H54 (cell line): ENCODE measurements at places on chromosomes 1 and 21.

DNA sequence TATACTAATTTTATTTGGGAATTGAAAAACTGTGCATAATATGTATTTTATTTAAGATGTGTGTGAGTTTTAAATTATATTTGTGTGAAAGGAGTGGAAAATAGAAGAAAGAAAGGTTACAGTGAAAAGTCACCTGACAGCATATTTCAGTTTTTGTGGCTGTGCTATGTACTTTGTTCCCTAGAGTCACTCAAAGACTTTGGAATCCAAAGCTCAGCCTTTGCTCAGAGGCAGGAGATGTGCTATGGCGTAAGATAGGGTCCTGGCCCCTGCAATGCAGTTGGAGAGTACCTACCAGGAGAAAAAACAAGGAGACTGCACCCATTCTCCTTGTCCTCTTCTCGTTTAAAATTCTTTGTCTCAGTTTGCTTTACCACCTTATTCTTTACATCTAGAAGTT, 2.9 kb downstream of the CCDC30 start:
- DNase-seq = no peak

- no peak for DNase-seq
These were observed 62.6 kb upstream of the FAM20B start for GRCh38 chr1:178962853-178963711.

- DNase-seq = no peak
These were observed 711.2 kb downstream of the MRPL39 start for GRCh38 chr21:24895885-24896734.

- DNase-seq = no peak
These were observed 6.5 kb upstream of the C2CD4D start for GRCh38 chr1:151846062-151846568.

DNA sequence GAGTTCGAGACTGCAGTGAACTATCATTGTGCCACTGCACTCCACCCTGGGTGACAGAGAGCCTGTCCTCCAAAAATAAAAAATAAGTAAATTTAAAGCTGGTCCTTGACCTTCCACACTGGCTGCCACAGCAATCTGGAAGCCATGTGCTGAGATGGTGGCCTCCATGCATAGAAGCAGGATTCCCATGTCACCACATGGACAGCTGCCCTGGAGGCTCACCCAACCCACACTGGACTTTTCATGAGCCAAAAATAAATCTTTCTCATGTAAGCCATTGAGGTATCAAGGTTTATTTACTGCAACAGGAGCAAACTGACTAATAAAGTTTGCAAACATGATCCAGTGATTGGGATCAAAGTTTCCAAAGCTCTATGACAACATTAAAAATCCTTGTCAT, 88.5 kb downstream of the SETD4 start:
- DNase-seq = no peak

DNA sequence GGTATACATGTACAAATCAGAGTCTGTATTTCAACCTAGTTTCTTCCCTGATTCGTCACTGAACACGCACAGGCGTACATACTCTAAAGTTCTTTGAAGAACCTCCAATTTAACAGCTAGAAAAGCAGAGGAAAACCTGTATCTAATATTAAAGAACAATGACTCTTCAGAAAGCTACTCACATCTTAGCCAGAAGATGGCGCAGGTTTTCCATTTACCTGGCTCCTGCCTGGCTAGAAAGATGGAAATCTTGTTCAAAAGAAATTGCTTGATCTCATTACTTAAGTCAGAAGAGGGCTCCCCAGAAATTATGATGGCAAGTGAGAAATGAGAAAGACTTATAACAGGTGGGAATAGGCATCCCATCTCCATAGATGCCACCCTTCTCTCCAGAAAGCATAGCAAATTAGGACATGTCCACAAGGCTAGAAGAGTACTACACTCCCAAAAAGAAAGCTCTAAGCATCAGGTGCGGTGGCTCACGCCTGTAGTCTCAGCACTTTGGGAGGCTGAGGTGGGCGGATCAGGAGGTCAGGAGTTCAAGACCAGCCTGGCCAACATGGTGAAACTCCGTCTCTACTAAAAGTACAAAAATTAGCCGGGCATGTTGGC, 19.0 kb upstream of the L1TD1 start:
- DNase-seq = no peak

DNA sequence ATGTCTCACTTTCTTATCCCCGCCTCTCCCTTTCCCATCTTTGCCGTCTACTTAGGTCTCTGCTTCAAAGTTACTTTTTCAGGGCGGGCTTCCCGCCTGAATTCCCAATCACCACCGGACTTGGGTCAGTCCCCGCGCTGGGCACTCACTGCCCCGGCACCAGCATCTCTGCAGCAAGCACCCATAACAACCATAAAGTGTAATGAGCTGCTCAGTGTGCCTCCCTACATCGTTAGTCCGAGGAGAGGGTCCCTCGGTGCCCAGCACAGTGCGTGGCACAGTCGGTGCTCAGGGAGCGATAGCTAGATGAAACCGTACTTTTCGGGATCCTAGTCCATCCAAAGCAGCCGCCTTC, 633 bp upstream of the CTPS1 start:
- DNase-seq = no peak

DNA sequence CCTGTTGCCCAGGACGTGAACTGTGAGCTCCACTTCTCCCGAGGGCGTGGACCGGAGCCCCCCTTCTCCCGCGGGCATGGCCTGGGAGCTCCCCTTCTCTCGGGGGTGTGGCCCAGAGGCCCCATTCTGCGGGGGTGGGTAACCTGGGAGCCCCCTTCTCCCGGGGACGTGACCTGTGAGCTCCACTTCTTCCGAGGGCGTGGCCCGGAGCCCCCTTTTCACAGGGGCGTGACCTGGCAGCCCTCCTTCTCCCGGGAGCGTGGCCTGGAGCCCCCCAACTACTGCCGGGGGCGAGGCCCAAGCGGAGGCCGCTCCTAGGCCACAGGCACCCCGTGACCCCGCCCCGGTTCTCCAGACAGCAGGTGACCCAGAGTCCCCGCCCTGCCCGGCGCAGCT, 320 bp downstream of the C1orf174 start:
- DNase-seq = no peak
